Lung microvascular endothelial cell (primary cell): ENCODE measurements at places on chromosomes 7 and 10. TPM values are rescaled to one million over a fixed set of nuclear protein-coding genes. Genes with fewer than 3 reads are reported as not detected.
A peak's percentile ranks its signal among the peaks of the same experiment; 100 is the strongest.

GRCh38 chr7:32890793-32891042 is 842 bp downstream of the KBTBD2 start:
- DNase-seq = peak; percentile 36

DNA sequence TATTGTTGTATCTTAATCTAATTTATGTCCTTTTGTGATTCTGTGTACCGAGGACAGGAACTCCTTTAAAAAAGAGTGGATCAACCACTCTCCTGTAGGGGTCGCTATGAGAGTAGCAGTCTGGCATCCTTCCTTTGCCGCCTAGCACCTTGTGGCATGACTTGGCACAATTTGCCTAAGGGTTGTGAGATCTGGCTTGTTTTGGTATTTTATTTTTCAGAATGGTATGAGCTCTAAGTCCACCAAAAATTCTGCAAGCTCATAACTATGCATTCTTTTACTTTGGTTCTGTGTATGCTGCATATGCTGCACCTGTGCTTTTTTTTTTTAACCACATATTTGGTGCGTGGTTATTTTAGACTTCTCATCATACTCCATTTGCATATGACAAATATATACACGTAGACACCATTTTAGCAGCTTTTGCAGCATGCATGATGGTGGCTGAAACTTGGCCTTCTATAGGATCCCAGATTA is 112.8 kb downstream of the CDK14 start:
- DNase-seq = peak; percentile 7

DNA sequence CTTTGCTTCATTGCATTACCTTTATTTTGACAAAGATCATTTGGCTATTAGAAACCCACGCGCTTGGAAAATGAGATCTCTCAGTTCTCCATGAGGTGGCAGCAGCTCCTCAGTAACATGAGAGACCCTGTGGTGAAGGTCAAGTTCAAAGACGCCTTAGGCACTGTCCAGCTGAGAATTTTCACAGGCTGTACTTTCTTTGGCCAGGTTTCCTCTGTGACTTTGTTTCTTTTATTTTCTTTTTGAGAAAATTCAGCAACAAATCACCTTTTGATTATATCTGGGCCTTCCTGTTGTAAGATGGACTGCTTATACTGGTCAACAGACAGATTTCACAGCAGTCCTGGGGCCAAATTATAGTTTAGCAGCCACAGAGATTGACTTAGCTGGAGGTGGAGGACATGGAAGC is 54.5 kb downstream of the RAB18 start:
- DNase-seq = peak; percentile 50

DNA sequence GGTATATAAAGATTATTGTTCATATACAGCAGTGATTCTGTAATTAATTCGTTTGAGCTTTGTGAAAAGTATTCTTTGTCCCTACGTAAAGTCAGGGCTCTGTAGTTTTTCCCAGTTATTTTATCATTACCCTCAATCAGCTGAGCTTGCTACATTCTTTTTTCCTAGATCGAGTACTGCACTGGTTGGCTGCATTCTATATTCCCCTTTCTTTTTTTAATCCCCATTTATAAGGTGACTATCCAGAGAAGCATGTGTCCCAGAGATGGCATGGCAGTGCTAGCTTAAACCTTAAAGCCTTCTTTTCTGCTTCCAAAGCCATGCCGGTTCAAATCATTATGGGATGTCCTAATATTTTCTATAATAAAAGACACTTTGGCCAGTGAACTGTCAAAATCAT is 230.1 kb upstream of the CELF2 start:
- DNase-seq = no peak

GRCh38 chr10:122458693-122459092 is 2.7 kb upstream of the HTRA1 start:
- no peak for DNase-seq

GRCh38 chr10:30158325-30158960 is 99.1 kb upstream of the JCAD start:
- DNase-seq = no peak

DNA sequence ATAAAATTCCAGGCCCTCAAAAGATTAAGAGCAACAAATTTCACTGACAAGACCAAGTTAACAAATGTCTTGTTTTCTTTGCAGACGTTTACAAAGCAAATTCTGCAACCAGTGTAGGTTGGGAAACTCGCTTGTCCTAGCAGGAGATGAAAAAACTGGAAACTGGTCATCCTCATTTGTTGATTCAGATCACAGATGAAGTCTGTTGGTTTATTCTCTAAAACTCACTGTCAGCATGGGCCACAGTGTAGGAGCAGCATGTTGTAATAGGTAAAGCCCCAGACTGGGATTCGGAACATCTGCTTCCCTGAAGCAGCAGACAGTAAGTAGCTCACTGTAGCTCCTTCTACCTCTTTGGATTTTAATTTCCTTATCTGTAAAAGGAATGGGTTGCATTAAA is 31.5 kb downstream of the PANK1 start:
- DNase-seq = no peak

DNA sequence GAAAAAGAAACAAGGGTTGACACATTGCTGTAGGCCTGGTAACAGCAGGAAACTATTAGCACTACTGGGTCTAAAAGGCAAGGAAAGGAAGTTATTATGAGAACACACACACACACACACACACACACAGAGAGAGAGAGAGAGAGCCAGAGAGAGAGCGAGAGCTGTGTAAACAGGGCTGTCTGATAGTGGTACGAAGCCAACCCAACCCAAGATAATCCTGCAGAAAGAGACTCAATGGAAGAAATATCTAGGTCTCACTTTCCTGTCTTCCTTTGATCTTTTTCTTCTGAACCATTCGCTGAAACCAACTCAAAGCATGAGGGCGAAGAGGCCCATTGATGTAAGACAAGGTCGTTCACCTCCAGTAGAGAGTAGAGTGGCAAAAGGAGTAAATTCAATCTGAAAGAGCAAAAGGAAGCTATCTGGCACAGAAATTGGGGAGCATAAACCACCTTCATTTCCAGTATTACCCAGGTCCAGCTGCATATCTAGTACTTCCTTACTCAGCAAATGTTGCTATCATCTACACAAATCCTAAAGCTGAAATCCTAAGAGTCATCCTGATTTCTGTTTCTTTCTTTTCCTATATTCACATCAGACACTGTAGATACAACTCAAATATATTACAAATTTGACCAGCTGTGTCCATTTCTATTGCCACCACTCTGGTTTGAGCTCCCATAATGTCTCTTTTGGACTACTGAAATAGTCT is 110.2 kb downstream of the TMEM26 start:
- DNase-seq = no peak

- DNase-seq = no peak
Measured at GRCh38 chr10:88316292-88316861, 266.7 kb downstream of the RNLS start.

MCM10 gene
- total RNA-seq = 2.4 and 5.0 TPM in 2 replicates

RAB18 gene
- 29.0 and 41.1 TPM in 2 replicates for total RNA-seq

SFRP5 gene
- total RNA-seq = not detected in 2 replicates

STOX1 gene
- 0.20 and 0.22 TPM in 2 replicates for total RNA-seq

NUTM2B gene
- 0.20 and 0.44 TPM in 2 replicates for total RNA-seq

TMEM106B gene
- total RNA-seq = 14.6 and 24.2 TPM in 2 replicates

EIF5AL1 gene
- total RNA-seq = 0.20 and 0.22 TPM in 2 replicates

NUP42 gene
- total RNA-seq = 19.2 and 25.0 TPM in 2 replicates
